ENCODE measurements at places on chromosomes 1 and 21.
A peak's percentile ranks its signal among the peaks of the same experiment; 100 is the strongest.

GRCh38 chr1:230149751-230150584, 82.9 kb downstream of the GALNT2 start:
- DNase-seq = no peak

- peak; percentile 65 for DNase-seq
Measured at GRCh38 chr1:94541246-94542087, at the start of gene F3. Gene F3, minus strand, starts transcription at chr1:94541759. Its CDS starts 123 bp downstream, at chr1:94541636.

DNA sequence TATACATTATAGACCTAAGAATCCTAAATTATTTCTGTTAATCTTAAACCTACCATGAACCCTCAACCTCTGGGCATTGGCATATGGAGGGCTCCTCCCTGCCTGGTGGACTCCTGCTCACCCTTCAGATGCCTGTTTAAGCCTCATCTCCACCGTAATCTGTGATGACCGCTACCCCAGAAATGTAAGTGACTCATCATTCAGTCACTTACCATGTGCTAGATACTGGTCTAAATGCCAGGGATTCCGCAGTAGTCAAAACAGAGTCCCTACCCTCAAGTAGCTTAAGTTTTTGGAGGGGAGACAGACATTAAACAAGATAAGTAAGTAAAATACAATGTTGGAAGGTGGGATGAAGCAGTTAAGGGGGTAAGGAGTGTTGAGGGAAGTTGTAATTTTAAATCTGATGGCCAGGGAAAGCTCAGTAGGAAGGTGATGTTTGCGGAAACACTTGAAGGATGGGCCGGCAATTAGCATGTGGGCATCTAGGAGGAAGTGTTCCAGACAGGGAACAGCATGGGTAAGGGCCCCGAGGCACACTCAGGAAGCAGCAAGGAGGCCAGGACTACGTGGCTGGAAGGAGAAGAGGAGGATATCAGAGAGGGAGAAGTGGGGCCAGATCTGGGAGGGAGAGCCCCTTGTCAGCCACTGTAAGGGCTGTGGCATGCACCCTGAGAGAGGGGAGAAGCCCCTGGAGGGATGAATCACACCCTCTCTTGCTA, 141.7 kb upstream of the HOOK1 start:
- DNase-seq = no peak

- no peak for DNase-seq
Measured at GRCh38 chr21:39911286-39912199, 44.3 kb downstream of the PCP4 start.

DNA sequence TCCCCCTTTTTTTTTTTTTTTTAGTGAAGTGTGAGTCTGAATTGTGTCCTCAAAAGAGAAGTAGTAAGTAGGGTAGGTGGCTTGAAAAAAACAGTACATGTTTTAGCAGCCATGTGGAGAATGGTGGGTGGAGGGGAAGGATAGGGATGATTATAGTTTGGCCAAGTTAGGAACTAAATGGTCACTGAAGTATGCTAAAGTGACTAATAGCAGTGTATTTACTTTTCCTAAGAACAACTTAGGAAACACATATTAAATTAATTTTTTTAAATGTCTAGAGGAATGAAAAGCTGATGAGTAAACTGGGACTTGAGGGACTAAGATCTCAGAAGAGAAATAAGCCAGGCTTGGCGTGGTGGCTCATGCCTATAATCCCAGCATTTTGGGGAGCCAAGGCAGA, 55.5 kb downstream of the PLA2G4A start:
- no peak for DNase-seq

- no peak for DNase-seq
Measured at GRCh38 chr21:45922648-45923047, 58.9 kb upstream of the COL6A1 start.

- DNase-seq = no peak
Measured at GRCh38 chr1:114558544-114558943, 22.9 kb downstream of the BCAS2 start.

GRCh38 chr1:186869526-186870228, 40.9 kb downstream of the PLA2G4A start:
- no peak for DNase-seq

- DNase-seq = no peak
Measured at GRCh38 chr21:26140164-26140579, 30.4 kb downstream of the APP start.

Measured in stimulated activated CD4-positive, alpha-beta T cell treated with anti-CD3 and anti-CD28 coated beads, Interleukin-1b, Interleukin-23, amount 100 ng/mL, for 1 hour (primary cell).